ENCODE measurements at places on chromosomes 13 and 19. TPM values are rescaled to one million over a fixed set of nuclear protein-coding genes. Genes with fewer than 3 reads are reported as not detected.

ZNF560 gene
- 0.19 TPM for polyA plus RNA-seq

ATP7B gene
- polyA plus RNA-seq, result 1.0 TPM

NRTN gene
- polyA plus RNA-seq, result 0.07 TPM

HSD17B14 gene
- polyA plus RNA-seq, result 7.6 TPM

ZNF729 gene
- not detected for polyA plus RNA-seq

PIP5K1C gene
- polyA plus RNA-seq, result 11.6 TPM

PDX1 gene
- not detected for polyA plus RNA-seq

CGB7 gene
- 2.0 TPM for polyA plus RNA-seq

PSG1 gene
- polyA plus RNA-seq, result not detected

SPACA4 gene
- not detected for polyA plus RNA-seq

PLVAP gene
- polyA plus RNA-seq, result not detected

RANBP3 gene
- 53.1 TPM for polyA plus RNA-seq

VSIG10L gene
- polyA plus RNA-seq, result 1.2 TPM

C19orf38 gene
- polyA plus RNA-seq, result not detected

SIAH3 gene
- polyA plus RNA-seq, result 0.14 TPM

ATP1A3 gene
- polyA plus RNA-seq, result 0.13 TPM

GRIN3B gene
- polyA plus RNA-seq, result 0.43 TPM

ZNF473 gene
- polyA plus RNA-seq, result 3.3 TPM

SPACA6 gene
- polyA plus RNA-seq, result 6.5 TPM

DHDH gene
- polyA plus RNA-seq, result 0.65 TPM

MYPOP gene
- polyA plus RNA-seq, result 7.1 TPM

KIR2DL4 gene
- polyA plus RNA-seq, result not detected

CASP14 gene
- polyA plus RNA-seq, result 0.07 TPM
